NCI-H1092 (cell line): ENCODE measurements at places on chromosomes 16 and 17.

DNA sequence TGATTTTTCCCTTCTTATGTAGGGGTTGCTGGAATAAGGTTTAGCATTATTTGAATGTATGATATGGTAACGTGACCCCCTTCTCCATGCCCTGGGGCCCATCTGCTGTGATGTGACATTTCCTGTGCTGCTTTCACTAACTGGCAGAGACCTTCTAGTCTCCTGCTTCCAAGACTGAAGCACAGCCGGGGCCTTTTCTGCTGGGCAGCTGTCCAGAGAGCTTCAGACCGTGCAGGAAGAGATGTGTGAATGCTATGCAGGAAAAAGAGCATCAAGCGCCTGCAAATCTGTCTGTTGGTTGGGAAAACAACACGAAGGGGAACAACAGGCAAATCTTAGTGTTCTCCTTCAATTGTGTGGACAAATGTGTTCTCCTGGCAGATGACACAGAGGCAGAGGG, 128.5 kb downstream of the SPACA3 start:
- DNase-seq = peak; percentile 18

GRCh38 chr16:71811261-71811803, 2.7 kb upstream of the AP1G1 start:
- DNase-seq = no peak

DNA sequence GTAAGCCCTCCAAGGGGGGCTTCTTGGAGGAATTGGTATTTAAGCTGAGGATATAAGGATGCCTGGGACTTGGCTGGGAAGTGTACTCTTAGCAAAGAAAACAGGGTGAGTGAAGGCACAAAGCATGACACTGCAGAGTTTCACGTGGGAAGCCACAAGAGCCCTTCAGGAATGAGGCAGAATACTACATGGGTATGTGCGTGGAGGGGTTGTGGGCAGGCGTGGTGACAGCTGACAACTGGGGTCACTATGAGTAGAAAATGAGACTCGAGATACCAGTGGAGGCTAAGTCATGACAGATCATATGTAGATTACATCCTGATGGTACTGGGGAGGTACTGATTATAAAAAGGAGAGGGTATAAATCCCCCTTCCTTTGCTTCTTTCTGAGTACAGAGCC, 78.1 kb upstream of the XYLT1 start:
- DNase-seq = no peak

- DNase-seq = no peak
Measured at GRCh38 chr17:28390984-28391383, 15.0 kb downstream of the SLC46A1 start.

GRCh38 chr16:3188925-3189825, 1.2 kb downstream of the OR1F1 start:
- no peak for DNase-seq

- DNase-seq = no peak
Measured at GRCh38 chr17:22695228-22695619, 1002.9 kb downstream of the KCNJ18 start.

- no peak for DNase-seq
Measured at GRCh38 chr16:84234321-84235241, 5.2 kb downstream of the KCNG4 start.

DNA sequence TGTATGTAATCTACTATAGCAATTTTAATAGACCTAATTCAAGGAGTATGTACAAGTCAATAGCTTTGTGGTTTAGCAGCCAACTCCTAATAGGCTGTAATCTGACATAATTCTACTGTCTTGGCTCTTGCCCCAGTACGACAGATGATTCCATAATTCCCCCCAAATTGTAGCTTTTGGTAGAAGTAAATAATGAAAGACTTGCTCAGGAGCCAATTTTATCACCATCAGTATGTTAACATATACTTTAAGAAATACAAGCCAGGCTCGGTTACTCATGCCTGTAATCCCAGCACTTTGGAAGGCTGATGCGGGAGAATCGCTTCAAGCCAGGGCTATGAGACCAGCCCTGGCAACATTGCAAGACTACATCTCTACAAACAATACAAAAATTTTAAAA, 53.9 kb downstream of the AP2B1 start:
- no peak for DNase-seq

DNA sequence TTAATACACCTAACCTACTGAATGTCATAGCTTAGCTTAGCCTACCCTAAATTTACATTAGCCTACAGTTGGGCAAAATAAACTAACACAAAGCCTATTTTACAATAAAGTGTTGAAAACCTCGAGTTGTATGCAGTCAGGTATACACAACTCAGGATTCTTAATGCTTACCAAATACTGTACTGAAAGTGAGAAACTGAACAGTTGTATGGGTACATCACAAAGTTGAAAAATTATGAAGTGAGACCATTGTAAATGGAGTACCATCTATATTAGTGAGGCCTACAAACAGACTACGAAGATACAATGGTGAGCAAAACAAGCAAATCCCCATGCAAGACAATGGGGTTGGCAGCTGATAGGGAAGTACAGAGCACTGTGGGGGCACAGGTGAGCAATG, 79.7 kb downstream of the VAT1L start:
- no peak for DNase-seq

GRCh38 chr17:52025236-52025635, 133.3 kb downstream of the CA10 start:
- no peak for DNase-seq

GRCh38 chr17:47266782-47267181, 13.2 kb downstream of the ITGB3 start:
- no peak for DNase-seq

DNA sequence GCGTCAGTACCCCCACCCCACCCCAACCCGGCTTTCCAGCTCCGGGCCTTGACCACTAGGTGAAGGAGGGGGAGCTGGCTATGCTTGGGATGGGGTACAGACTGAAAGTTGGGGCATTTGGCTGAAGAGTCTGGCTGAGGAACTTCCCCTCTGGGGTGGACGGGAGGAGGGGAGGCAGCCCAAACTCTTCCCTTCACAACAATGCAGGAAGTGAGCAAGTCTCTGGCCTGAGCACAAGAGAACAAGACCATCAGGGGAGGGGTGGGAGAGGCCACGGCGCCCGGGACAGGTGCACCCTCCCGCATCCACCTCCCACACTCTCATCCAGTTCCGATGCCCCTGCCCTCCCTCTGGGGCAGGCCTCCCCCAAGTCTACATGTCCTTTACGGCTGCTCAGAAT, 5.6 kb downstream of the USH1G start:
- DNase-seq = no peak

GRCh38 chr17:82375359-82376041, 3.9 kb downstream of the UTS2R start:
- DNase-seq = no peak

DNA sequence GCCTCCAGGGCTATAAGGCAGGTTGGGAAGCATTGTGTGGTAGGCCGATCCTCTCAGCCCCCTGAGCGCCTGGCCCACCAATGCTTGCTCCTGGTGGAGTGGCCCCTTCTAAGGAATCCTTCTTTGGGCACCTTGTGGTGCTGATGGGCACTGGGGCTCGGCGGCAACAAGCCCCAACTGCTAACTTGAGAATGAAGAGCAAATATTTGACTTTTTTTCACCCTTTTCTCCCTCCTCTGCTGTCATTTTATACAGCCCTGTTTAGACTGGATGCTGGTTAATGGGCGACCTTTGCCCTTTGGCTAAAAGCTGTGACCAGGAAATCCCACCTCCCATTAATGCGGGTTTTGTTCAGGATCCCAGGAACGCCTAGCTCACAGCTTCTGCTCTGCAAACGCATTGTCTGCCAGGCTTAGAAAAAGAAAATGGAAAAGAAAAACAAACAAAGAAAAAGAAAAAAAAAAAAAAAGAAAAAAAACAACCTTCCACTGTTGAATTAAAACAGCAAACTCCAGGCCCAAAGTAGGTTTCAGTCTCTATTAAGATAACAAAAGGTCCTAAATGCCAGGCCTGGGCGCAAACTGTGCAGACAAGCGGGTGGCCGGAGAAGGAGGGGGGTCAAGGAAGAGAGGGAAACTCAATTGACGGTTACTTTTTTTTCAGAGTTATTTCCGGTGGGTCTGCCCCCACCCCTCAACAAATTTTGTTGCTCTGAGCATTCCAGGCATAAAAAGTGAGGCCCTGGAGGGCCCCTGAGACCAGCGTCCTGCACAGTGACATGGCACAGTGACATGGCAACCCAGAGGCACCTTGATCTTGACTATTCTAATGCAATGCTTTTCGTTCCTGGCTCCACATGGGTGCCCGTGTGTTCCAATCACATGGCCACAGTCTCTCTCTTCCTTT, 301.4 kb downstream of the MAF start:
- no peak for DNase-seq

DNA sequence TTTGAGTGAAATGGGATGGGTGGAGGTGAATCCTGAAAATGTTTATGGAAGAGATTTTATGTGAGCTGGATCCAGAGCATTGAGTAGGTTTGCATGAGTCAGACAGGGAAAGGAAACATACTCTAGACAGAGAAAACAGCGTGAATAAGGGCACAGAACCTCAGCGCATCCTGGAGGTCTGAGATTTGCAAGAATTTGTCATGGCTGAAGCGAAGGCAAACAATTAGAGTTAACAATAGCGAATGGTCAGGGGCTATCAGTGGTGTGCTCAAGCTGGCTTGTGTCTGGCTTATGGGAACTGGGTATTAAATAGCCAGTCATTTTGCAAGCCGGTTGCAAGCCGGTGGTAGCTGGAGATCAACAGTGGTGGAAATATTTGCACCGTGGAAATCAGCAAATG, 36.4 kb downstream of the MAP2K6 start:
- no peak for DNase-seq

GRCh38 chr17:50064253-50065001, 8.5 kb downstream of the ITGA3 start:
- no peak for DNase-seq

DNA sequence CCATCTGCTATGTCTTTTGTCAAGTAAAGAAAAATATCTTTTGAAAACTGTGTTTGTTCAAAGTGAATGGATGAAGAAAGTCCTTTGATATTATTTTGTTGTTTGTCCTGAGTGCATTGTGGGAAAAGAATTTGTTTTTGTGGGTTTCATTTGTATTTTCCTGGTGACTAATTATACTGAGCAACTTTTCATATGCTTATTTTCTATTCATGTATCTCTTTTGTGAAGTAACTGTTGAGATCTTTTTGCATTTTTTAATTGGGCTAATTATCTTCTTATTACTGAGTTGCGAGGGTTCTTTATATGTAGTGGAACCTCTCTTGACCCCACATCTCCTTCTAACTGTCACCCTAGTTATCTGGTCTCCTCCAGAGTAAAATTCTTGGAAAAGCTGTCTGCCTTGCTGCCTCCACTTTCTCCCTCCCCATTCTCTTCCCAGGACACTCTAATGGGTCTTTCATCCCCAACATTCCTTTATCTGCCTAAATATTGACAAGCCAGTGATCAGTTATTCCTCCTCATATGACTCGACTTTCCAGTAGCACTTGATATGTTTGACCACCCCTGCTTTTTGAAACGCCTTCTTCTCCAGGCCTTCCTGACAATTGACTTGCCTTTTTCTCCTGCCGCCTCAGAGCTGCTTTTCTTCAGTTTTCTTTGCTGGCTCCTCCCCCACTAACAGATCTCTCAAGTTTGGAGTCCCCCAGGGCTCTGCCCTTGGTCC, 117.6 kb upstream of the HAS3 start:
- no peak for DNase-seq

DNA sequence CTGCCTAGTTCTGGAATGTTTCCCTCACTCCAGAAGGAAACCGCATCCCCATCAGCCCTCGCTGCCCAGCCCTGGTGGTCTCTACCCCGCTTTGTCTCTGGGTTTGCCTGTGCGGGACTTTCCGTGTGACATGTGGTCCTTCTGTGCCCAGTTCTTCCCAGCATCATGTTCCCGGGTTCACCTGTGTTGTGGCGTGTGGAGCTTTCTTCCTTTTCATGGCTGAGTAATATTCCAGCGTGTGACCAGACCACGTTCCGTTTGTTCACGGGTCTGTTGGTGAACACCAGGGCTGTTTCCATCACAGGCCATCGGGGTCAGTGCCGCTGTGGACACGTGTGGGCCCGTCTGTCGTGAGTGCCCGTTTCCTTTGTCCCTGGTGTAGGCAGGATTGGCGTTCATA, 32.1 kb downstream of the CACNA1H start:
- no peak for DNase-seq

DNA sequence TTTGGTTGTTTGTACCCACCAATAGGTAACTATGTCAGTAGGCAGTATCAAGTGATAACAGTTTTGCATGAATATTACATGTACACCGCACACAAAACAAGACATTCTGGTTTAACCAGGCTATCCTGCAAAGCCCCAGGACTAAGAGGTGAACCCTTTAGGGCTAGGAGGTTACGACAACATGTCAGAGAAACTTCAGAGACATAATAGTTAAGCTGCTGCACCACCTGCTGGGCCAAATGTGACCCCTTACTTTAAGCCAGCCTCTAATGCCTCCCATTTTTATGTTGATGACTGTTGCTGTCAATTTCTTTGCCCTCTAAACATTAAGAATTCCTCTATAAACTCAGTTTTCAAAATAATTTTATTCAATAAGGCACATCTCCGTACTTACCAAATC, 15.4 kb downstream of the SRP68 start:
- DNase-seq = no peak

- no peak for DNase-seq
Measured at GRCh38 chr17:74350486-74350885, 11.2 kb downstream of the BTBD17 start.

GRCh38 chr17:726271-726919, 6.0 kb upstream of the TLCD3A start:
- no peak for DNase-seq

- DNase-seq = no peak
Measured at GRCh38 chr17:8466456-8466855, 30.8 kb downstream of the NDEL1 start.

- DNase-seq = no peak
Measured at GRCh38 chr16:49528060-49528865, 154.7 kb downstream of the C16orf78 start.

- DNase-seq = no peak
Measured at GRCh38 chr16:19879241-19879792, 5.3 kb downstream of the GPRC5B start.

GRCh38 chr17:39939106-39939505, 11.6 kb downstream of the LRRC3C start:
- no peak for DNase-seq

DNA sequence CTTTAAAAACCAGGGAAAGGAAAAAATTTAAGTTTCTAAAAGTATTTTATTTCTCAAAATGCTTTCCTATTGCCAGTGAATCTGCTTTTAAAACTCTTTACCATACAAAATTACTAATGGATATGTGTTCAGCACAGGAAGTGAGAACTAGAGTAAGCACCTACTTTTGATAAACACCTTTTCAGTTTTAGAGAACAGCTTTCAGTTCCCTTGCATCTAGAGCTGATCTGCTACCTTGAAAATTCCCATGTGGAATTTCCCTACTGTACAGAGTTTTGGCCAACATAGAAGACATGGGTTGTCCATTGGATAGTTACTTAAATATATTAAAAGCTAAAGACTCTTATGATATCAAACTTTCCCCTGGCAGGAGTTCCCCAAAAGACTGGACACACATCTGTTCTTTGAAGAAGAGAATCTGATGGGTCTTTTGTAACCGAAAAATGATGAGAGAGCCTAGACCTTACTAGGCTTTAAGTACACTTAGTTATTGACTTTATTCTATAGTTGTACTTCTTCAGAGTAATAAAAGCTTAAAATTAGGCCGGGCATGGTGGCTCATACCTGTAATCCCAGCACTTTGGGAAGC, 112.1 kb upstream of the CNTNAP4 start:
- DNase-seq = no peak
